ENCODE measurements at places on chromosomes 11 and 22.

DNA sequence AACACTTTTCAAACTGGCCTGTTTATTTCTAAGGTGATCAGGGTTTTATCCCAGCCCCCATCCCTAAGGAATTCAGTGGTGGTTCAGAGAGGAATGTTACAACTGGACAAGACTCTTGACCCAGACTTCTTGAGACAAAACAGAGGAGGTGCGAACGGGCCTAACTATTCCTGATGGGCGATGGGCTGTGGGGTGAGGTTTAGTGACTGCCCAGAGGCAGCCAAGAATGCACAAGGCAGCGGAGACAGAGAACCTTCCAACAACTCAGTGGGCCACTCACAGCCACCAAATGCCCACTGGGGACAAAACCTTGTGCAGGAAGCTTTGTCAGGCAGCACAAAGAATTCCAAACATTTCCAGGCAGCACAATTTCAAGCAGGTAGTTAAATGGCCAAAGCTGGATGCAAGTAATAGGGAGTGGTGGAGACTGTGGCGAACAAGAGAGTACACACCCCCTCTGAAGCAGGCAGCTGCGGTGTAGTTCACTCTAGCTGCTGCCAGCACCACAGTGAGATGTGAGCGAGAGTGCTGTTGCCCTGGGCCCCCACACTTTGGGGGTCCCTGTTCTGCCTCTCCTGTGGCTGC is 29.2 kb downstream of the SCUBE1 start:
- no peak for DNase-seq

DNA sequence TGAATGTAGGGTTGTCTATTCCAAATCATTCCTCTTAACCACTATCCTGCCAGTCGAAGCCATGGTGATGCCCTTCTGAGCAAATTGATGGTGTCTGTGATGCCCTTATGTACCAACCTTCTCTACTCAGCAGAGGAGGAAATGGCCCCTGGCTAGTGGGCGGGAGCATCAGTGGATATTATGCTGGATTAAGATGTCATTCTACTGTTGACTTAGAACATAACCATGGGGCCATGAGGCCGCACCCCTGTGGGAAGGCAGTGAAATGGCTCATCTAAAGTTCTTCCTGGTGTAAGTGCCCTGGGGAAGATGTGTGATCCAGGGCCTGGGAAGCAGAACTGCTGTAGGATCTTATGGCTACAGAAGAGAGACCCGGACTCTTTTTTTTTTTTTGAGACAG is 20.7 kb upstream of the P2RY2 start:
- DNase-seq: no peak

- DNase-seq: no peak
These were observed 81.9 kb upstream of the PICALM start for GRCh38 chr11:86150847-86151173.

DNA sequence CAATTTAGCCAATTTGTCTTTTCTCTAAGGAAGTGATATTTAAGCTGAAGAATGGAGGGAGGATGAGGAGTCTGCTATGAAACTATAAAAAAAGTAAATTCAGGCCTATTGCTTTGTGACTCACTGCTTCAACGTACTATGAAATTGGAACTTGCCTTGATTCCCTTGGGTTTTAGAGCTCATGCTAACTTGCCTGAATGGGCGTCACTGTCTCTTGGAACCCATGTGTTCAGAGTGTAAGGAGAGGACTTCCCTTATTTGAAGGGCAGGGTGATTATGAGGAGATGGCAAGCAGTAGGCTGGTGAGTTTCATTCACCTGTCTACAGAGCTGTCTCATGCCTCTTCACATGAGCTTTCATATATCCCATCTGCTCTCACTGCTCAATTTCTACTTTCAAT is 28.7 kb upstream of the WT1 start:
- DNase-seq: no peak

DNA sequence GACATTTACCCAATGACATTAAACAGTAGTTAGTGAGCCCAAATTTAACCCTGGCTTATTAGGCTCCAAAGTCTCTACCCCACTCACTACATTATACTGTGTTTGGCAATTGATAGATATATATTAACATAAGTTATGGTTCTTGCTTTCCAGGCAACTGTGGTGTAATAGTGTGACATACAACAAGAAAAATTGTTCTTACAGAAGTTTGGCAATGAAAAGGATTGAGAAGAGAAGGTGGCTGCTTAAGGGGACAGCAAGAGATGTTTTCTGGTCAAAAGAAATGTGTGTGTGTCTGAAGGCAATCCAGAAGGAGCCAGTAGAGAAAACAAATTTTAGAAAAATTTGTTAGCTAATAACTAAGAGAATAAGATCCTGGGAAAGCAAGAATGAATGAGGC is 132.4 kb downstream of the SWAP70 start:
- DNase-seq: no peak

DNA sequence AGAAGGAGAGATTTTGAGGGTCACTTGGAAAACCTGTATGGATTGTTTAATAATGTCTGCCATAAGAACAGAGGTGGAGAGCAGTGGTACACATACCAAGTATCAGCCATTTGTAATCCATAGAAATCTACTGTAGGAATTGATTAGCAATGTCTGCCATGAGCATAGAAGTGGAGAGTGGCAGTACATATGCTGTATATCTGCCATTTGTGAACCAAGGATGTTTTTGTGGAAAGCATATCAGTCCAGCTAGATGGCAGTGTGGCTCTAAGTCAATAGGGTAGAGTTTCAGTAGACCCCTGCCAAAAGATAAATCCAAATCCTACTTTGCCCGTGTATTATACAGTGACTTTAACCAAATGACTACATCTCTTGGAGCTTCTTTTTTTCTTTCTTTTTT is 82.9 kb upstream of the SEZ6L start:
- DNase-seq: no peak

DNA sequence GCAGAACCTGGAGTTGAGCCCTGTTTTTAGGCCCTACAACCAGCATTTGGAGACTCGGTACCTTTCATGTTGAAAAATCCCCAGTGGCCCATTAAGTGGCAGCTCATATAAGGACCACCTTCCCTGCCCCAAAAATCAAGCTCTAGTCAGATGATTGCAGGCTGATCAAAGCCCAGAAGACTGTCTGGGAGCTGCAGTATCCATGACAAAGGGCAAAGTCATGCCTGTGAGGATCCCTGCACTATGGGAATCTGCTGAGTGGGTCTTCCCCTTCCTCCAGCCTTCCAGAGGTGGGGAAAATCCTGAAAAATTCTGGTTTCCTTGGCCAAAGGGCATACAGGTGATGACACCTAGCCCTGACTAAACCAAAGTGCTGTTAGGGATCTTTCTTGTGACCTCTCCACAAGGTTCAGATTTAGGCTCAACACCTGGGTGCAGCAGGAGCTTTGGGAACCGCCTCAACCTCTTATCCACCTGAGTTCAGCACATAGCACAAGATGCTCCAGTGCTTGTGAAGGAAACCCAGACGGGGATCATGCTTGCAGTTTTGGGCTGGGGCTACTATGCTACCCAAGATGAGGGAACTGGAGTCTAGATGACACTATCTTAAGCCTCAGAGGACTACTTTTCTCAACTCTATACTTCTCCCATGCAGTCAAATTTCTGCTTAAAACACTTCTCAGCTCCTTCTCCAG is 1.2 kb upstream of the TRIM3 start:
- DNase-seq: no peak

- no peak for DNase-seq
These were observed 10.4 kb upstream of the MALAT1 start for GRCh38 chr11:65488273-65489034.

DNA sequence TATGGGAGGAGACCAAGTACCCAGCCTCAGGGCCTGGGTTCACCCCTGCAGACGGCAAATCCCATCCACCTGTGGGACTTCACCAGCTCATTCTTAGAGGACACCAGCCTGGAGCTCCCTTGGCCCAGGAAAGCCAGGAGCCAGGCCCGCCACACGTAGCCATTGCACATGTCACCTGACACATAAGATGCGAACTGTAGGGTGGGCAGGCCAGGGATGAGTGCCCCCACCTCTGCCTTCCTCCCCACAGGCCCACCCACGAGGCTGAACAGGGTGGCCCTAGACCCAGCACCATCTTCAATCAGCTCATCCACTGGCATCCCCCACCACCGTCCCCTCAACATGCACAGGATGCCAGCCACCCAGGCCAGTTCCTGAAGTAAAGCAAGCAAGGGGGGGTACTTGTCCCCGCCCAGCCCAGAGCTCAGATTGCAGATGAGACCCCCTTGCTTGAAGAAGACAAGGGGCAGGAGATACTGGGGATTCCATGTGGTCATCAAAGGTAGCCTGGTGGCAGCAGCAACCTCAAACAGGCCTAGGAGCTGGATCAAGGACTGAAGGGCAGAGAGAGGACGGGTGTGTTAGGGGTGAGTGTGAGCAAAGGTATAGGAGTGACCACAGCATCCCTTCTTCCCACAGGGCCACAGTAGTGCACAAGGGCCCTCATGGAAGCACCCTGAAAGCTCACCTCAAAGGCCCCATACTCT is 45.6 kb downstream of the IGLL5 start:
- DNase-seq: no peak

DNA sequence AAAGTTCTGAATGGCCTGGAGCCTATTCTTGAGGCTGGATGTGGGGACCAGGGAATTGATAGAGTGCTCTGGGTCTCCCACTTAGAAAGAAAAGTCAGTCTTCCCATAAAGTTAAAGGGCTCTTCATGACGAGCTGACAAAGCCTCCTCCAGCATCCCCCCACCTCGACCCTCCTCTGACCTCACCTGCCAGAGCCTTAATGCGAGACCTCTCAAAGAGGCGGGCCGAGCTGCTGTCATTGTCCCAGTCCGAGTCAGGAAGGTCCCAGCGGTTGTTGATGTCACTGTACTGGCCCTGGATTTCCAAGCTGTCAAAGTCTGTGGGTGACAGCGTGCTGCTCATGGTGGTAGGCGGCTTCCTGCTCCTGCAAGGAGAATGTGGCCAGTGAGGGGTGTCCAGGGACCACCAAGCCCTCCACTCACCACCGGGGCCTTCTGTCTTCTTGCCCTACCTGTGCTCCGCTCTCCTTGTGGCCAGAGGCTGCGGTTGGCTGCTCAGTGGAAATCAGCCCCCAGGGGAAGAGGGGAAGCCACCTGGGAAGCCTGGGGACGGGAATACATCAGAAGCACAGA is 8.0 kb downstream of the SPTBN2 start:
- DNase-seq: no peak

- no peak for DNase-seq
These were observed 9.0 kb upstream of the FTH1 start for GRCh38 chr11:61976420-61976800.

- DNase-seq: no peak
These were observed 70.1 kb upstream of the LRRC55 start for GRCh38 chr11:57111619-57112018.

DNA sequence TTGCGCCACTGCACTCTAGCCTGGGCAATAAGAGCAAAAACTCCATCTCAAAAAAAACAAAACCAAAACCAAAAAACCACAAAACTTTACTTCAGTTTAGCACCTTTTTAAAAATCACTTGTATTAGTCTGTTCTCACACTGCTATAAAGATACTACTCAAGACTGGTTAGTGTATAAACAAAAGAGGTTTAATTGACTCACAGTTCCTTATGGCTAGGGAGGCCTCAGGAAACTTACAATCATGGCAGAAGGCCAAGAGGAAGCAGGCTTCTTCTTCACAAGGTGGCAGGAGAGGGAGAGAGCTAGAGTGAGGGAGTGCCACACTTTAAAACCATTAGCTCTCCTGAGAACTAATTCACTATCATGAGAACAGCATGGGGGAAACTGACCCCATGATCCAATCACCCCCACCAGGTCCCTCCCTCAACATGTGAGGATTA is 261.3 kb downstream of the TMEM135 start:
- no peak for DNase-seq

GRCh38 chr11:108518581-108518980 is 20.4 kb upstream of the POGLUT3 start:
- no peak for DNase-seq

DNA sequence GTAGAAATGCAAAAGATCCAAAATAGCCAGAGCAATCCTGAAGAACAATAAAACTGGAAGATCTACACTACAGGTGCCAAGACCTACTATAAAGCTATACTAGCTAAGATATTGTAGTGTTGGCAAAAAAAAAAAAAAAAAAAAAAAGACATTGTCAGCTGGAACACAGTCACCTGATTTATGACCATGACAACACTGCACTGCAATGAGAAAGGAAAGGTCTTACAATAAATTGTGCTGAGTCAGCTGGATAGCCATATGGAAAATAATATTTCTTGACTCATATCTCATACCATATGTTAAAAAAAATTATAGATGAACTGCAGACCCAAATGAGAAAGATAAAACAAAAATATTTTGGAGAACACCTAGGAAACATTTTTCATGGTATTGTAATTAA is 3.1 kb upstream of the PANX3 start:
- DNase-seq: no peak

DNA sequence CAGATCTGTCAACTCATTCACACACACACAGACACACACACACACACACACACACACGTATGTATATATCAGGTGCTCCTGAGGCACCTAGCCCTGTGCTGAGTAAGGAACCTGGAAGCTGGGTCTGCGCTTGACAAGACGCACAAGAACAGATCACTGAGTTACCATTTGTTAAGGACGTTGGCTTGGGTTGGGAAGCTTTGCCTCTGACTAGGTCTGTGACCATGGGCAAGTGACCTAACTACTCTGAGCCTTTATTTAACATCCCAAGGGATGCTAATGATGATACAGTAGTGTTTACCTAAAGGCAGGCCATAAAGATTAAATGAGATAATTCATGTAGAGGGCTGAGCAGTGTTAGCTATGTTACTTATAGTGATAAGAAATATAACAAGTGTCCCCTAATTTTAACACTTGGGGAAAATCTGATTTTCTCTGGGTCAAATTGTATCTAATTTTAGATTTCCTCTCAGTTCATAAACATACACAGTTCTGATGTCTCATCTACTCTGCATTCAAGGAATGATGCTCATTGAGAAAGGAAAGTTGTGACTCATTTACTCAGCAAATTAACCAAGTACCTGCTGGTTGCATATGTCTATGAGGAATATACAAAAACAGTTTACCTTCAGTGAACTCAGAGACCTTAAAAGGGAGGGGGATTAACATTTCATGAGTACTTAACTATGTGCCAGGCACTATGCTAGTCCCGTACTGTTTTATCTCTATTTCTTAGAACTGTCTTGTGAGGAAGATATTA is 13.6 kb downstream of the RNF185 start:
- DNase-seq: no peak

DNA sequence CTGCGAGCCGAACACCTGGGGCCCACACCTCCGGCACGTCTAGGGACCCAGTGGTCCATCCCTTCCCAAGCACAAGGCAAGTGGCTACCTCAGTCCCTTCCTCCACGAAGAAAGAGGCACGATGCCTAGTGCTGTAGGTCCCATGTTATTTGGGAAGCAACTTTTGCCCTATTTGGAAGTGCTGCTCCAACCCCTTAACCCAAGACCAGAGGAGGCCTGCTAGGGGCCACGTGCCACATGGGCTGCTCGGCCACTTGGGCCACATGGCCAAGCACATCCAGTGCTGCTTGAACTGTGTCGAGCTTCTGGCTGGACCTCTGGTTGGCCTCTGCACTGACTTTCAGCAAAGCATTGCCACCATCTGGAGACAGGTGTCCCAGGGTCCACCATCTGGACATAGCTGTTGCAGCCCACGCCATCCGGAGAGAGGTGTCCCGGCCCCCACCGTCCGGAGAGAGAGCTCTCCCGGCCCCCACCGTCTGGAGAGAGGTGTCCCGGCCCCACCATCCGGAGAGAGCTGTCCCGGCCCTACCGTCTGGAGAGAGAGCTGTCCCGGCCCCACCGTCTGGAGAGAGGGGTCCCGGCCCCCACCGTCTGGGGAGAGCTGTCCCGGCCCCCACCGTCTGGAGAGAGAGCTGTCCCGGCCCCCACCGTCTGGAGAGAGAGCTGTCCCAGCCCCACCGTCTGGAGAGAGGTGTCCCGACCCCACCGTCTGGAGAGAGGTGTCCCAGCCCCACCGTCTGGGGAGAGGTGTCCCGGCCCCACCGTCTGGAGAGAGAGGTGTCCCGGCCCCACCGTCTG is 6.5 kb upstream of the B4GALNT4 start:
- no peak for DNase-seq

- DNase-seq: no peak
These were observed 18.7 kb downstream of the CACNG2 start for GRCh38 chr22:36684841-36685240.
